ENCODE measurements at places on chromosomes 1 and 21.
A peak's percentile ranks its signal among the peaks of the same experiment; 100 is the strongest.

GRCh38 chr1:91032349-91032748, 10.5 kb upstream of the ZNF644 start:
- DNase-seq: no peak

DNA sequence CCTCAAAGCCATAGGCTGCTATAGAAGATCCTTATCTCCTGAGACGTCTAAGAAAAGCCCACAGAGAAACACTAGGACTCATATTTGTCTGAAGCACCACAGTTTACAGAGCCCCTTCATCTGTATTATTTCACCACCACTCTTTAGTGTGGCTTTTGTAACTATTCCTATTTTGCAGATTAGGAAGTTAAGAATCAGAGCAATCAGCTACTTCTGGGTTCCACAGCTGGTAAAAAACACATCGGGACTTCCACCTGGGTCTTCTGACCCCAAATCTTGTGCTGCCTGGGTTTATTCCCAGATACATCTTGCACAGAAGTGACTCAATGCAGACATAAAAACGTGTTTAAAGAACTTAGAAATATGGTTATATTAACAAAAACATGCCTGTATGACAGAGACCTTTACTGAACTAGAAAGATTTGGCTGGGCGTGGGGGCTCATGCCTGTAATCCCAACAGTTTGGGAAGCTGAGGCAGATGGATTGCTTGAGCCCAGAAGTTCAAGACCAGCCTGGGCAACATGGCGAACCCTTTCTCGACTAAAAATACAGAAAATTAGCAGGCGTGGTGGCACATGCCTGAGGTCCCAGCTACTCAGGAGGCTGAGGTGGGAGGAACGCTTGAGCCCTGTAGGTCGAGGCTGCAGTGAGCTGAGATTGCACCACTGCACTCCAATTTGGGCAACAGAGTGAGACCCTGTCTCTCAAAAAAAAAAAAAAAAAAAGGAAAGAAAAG, 40.9 kb downstream of the ELK4 start:
- no peak for DNase-seq

DNA sequence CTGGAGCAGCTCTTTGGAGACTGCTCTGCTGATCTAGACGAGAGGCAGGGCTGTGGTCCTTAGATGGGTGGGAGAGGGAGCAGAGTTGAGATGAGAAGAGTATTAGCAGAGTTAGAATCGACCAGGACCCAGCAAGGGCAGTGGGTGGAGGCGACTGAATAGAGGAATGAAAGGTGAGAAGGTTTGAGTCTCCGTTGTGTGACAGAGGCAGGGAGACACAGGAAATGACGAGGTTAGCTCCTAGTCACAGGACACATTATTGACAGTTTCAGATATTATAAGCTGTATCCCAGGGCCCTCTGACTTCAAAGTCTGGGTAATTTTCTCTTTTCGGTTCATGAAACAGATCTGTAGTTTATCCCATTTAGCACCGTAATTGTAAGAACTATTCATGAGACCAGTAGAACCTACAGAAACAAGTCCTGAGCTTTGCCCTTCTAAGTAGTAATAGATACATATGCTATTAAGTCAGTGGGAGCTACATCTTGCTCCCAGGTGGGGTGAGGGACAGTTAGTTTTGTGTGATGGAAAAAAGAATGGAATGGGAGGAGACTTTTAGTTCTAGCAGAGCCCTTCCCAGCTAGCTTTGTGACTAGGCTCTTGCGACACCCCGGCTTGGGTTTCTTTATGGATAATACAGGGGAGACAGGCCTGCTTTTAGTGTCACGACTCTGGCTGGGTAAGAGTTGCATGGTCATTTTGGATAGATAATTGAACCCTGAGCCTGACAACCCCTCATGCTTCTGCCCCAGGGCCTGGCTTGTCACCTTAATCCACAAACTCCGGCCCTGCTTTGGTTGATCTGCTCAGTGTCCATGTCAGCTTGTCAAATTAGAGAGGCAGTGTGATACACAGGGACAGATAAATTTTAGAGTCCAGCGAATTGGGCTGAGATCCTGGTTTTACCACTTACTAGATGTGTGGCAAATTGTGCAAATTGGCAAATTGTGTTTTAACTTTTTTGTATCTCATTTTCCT, 70.2 kb downstream of the UCK2 start:
- DNase-seq: no peak

GRCh38 chr1:233520261-233521191, 93.4 kb upstream of the KCNK1 start:
- DNase-seq: no peak

- no peak for DNase-seq
These were observed 27.7 kb upstream of the ELAVL4 start for GRCh38 chr1:50080904-50081586.

DNA sequence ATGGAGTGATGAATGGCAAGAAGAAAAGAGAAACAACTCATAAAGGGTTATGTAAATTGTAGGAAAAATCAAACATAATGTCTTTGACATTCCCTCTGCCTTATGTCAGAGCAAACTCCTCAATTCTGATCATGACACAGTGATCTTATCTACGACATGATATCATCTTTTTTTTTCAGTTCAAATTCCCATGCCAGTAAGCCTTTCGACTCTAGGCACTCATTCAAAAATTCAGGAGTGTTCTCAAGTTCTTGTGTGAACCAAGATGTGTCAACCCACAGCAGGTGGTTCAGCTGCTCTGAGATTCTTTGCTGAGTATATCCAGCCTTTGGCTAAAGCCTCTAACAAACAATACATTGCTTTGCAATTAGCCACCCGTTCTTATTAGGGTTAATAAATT, 97.1 kb upstream of the ESRRG start:
- no peak for DNase-seq

DNA sequence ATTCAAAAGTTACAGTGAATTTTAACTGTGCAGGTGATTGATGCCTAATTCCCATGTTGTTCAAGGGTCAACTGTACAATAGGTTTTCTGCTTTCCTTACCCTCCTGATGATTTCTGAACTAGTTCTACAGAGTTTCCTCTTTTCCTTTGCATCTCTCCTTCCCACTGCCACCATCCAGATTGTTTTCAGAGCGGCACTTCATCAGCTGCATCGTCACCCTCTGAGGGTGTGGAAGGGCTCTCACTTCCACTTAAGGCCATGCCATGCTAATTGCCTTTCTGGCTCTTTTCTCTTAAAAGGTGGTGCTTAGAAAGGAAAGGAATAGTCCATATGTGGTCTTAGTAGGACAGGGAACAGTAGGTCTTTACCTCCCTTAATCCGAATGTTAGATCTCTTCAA, 39.1 kb downstream of the DISC1 start:
- no peak for DNase-seq

- no peak for DNase-seq
These were observed 18.7 kb upstream of the SLAMF6 start for GRCh38 chr1:160541622-160542302.

DNA sequence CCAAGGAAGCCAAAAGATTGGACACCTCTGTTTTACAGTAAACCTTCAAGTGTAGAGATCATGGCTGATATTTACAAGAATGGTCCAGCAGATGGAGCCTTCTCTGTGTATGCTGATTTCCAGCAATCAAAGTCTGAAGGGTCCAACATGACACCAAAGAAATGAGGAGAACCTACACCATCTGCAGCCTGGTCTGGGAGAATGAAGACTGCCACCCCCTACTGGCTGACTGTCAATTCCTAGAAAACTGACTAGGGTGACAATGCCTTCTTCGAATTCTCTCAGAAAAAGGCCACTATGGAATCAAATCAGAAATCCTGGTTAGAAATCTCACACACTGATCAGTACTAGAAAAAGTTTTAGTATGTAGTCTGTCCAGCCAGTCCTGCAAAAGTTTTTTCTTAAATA, 83.3 kb downstream of the CDC42BPA start:
- peak; percentile 11 for DNase-seq

GRCh38 chr1:156523801-156524480, 23.4 kb upstream of the MEF2D start:
- DNase-seq: no peak

GRCh38 chr1:228836427-228836826, 101.1 kb downstream of the RHOU start:
- no peak for DNase-seq

DNA sequence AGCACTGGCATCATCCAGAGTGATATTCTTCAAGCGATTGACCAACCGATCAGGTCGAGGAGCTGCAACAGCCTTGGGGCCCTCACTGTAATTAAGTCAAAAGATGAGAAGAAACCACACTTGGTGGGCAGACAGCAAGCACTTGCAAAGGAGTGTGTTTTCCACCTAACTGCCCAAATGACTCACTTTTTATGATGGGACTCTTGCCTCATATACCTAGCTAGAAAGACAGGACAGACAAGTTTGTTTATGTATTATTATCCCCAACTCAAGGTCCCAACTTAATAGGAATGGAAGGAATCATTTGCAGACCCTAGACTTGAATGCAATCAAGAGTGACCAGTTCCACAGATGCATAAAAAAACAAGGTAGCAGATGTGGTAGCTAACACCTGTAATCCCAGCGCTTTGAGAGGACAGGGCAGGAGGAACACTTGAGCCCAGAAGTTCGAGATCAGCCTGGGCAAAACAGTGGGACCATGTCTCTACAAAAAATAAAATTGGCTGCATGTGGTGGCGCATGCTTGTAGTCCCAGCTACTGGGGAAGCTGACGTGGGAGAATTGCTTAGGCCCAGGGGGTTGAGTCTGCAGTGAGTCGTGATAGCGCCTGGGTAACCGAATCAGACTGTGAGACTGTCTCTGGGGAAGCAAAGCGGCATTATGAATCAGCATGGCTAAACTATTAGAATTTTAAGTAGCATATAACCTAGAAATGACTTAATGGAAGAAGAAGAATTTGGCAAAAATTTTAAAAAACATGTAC, 2.3 kb upstream of the NRAS start:
- DNase-seq: peak; percentile 15

- no peak for DNase-seq
These were observed 34.1 kb downstream of the CLCA1 start for GRCh38 chr1:86502721-86503405.

GRCh38 chr1:81111818-81112217, 688.9 kb upstream of the ADGRL2 start:
- DNase-seq: no peak

GRCh38 chr21:44714905-44715304, 3.5 kb upstream of the TSPEAR start:
- DNase-seq: no peak

DNA sequence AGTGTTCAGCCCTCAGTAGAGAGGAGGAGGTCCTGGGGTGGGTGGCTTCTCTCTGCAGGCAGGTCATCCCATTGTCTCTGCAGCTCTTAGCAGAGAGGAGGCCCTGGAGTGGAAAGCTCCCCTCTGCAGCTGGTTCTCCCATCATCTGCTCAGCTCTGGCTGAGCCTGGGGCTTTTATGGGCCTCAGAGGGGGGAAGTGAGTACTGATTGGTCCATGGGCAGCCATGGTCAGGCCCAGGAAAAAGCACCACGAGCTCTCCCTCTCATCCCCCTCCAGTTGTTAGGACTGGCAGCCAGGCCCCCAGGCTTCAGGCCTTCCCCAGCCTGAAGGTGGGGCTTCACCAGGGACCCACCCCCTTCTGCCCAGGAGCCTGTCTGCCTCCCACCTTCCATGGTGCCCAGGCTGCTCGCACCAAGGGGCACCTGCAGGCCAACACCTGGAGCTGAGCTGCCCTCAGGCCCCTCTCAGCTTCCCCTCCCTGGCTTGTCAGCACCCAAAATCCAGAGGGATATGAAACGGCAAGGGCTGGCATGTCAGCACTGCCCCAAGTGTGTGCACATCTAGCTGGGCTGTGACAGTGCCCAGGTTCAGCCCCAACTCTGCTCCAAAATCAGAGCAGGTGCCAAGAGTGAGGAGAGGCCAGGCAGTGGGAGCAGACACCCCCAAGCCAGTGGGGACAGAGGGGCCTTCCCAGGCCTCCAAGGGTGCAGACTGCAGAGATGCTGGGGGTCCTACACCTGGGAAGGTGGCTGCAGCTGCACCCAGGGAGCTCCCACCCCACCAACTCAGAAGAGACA, 449.0 kb downstream of the MATN1 start:
- no peak for DNase-seq

DNA sequence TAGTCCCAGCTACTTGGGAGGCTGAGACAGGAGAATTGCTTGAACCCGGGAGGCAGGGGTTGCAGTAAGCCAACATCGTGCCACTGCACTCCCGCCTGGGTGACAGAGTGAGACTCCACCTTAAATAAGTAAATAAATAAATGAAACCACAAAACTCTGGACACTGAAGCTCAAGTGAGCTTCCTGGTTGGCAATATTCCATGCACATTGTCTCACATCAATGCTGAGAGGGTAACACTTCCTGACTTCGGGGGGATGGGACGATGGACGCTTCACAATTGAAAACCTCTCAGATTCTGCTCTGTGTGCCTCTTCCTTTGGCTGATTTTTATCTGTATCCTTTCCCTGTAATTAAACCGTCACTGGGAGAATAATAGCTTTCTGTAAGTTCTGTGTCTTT, 70.0 kb upstream of the ZNF644 start:
- no peak for DNase-seq

DNA sequence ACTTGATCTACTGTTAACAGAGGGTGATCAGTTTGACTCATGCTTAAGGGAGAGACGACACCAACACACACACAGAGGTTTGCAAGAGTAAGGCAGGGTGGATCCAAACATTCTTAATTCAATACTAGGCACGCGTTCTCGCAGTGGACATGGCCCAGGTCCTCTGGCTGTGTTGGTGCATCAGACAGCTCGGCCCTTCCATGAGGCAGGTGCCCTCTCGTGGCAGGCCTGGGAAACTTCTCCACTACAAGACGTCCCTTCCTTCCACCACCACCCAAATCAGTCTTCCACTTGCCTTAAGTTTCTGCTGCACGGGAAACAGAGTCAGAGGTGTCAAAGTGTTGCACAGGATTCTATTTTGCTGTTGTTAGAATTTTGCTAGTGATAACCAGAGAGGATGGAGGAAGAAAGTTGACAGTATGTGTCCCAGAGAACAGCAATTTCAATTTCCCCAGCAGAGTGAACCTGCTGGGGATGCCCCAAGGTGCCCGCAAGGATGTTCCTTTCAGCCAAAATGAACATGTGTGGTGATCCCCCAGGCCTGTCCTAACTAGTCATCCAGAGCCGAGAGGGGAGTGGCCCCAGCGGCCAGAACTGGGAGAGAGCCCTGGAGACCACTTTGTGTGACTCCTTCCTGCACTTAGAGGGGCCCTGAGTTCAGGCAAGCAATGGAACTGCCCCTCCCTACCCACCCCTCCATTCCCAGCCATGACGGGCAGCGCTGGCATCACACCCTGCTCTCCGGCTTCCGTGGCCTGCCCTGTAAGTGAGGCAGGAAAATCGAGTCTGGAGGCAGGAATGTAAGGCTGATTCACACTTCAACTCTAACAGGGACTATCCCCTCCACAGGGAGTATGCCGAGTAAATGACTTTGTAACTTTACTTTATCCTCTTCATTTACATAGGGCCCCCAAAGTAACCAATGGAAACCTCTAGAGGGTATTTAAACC, 34.8 kb downstream of the MX1 start:
- peak; percentile 47 for DNase-seq

Measured in activated CD4-positive, alpha-beta T cell treated with anti-CD3 and anti-CD28 coated beads, Interleukin-2, Interleukin-4, amounts not matched to agents 100 ng/mL and 50 ng/mL, durations not matched to agents 16 hours and 8 hours (primary cell).